ENCODE measurements at places on chromosomes 1 and 21. TPM values are rescaled to one million over a fixed set of nuclear protein-coding genes. Genes with fewer than 3 reads are reported as not detected.
A peak's percentile ranks its signal among the peaks of the same experiment; 100 is the strongest.

The KCNK1 gene
- total RNA-seq: 7.6 TPM

The OR2T11 gene
- total RNA-seq: not detected

- no peak for DNase-seq
Observed at GRCh38 chr1:201381130-201381529, 3.6 kb upstream of the TNNT2 start.

- DNase-seq: no peak
Observed at GRCh38 chr1:167683226-167683625, 38.6 kb upstream of the MPZL1 start.

DNA sequence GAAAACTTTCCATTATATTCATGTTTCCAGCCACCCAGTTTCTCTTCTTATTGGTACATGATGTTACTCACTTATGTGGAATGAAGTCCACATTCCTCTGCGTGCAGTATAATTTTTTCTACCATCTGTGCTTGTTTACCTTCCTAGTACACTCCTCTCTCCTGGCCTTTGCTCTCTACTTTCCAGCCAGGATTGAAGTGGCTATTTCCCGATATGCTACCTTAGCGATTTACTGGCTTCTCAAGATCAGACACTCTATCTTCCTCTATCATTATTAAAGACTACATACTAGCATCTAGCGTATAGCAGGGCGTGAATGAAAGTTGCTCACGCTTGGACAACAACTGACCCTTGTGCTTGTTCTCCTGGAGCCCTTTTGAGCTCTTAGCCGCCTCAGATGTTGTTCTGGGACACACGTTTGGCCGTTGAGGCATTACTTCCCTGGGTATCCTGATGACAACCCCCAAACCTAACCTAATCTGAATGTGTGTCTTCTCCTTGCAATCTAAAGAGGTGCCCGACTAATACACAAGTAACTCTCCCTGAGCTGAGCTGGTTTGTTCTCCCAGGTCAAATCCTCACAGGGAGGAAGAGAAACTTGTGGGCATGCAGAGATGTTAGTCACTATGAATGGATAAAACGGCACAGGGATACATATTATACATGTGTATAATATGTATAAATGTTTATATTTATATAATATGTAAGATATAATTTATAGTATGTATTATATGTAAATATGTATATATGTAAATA is 13.4 kb upstream of the MTARC2 start:
- DNase-seq: peak; percentile 59
